ENCODE measurements at places on chromosomes 13 and 19. TPM values are rescaled to one million over a fixed set of nuclear protein-coding genes. Genes with fewer than 3 reads are reported as not detected.
A peak's percentile ranks its signal among the peaks of the same experiment; 100 is the strongest.

NECTIN2 gene
- 43.4 TPM for total RNA-seq

RNF225 gene
- not detected for total RNA-seq

IRGC gene
- total RNA-seq: not detected

GRCh38 chr13:21688056-21688455 lies 17.2 kb downstream of the FGF9 start:
- H3K27ac ChIP-seq: no peak overlapping the region
- H3K27me3 ChIP-seq: no peaks in the 10 kb centered on the region
- no peak overlapping the region for H3K4me3 ChIP-seq
- no peaks in the 10 kb centered on the region for H3K4me1 ChIP-seq
- no peak for DNase-seq

DNA sequence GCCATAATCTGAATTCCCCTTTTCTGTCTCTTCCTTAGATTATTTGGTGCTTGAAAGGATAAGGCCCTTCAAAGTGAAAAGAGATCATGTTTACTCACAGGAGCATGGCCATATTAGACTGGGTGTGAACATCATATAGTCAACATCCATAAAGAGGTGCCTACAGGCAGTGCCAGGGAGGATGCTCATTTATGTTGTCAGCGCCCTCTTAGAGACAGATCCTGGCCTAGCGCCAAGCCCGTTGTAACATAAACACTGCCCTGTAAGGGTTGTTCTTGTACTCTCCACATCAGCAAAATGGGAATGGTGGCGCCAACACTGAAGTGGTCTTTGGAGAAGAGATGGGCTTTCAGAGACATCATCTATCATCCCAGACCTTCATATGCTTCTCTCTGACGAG lies 16.1 kb downstream of the PCDH8 start:
- no peaks in the 10 kb centered on the region for H3K36me3 ChIP-seq
- DNase-seq: no peak
- no peak overlapping the region for H3K27ac ChIP-seq
- no peaks in the 10 kb centered on the region for H3K27me3 ChIP-seq
- H3K4me3 ChIP-seq: no peak overlapping the region

DNA sequence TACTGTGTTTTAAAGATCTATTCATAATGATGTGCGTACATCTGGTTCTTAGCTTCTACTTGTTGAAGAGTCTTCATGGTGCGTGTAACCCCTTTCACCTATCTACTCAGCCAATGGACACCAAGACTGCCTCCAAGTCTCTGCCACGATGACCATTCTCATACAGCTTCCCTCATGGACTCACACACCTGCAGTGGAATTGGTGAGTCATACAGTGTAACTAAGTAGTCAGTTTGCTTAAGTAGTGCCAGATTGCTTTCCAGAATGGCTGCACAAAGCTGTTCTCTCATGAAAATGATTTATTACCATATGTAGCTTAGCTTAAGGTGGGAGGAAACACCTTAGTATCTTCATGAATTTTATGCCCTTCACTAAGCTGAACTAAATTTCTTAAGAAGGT lies 112.3 kb downstream of the AKAP11 start:
- no peak for DNase-seq
- H3K36me3 ChIP-seq: no peaks in the 10 kb centered on the region
- no peak overlapping the region for H3K4me3 ChIP-seq
- no peaks in the 10 kb centered on the region for H3K27me3 ChIP-seq

GRCh38 chr19:6530386-6531162 lies at the start of gene TNFSF9:
Gene TNFSF9, plus strand, starts transcription at chr19:6531026. Its CDS starts 11 bp downstream, at chr19:6531037.
- H3K4me1 ChIP-seq: peaks cover 5% of the 10 kb centered on the region
- H3K36me3 ChIP-seq: no peaks in the 10 kb centered on the region
- peak within 1 kb of the TSS; percentile 26 for H3K4me3 ChIP-seq
- no peak within 1 kb of the TSS for H3K27ac ChIP-seq

GRCh38 chr13:97568850-97569249 lies 134.9 kb downstream of the RAP2A start:
- no peaks in the 10 kb centered on the region for H3K36me3 ChIP-seq
- no peaks in the 10 kb centered on the region for H3K4me1 ChIP-seq

Data from pancreas (tissue), 10 donors.